CD8-positive, alpha-beta memory T cell (primary cell): ENCODE measurements at places on chromosomes 2 and 18. TPM values are rescaled to one million over a fixed set of nuclear protein-coding genes. Genes with fewer than 3 reads are reported as not detected.

The UCN gene
- 2.6 TPM for total RNA-seq

The LRP2 gene
- 0.04 TPM for total RNA-seq

The COLEC12 gene
- not detected for total RNA-seq

- DNase-seq = no peak
- no peaks in the 10 kb centered on the region for H3K27me3 ChIP-seq
- no peak overlapping the region for H3K27ac ChIP-seq
- no peak overlapping the region for H3K4me3 ChIP-seq
- H3K36me3 ChIP-seq = no peaks in the 10 kb centered on the region
These were observed 642.0 kb downstream of the DPP10 start for GRCh38 chr2:115084446-115084845.

- H3K4me1 ChIP-seq = no peaks in the 10 kb centered on the region
- H3K4me3 ChIP-seq = no peak overlapping the region
- peak; percentile 30 for DNase-seq
- no peak overlapping the region for H3K27ac ChIP-seq
These were observed 69.2 kb downstream of the EHBP1 start for GRCh38 chr2:62774555-62775366.
